Occipital lobe (tissue), 3 donors: ENCODE measurements at places on chromosomes 5 and 9. TPM values are rescaled to one million over a fixed set of nuclear protein-coding genes. Genes with fewer than 3 reads are reported as not detected.

DNA sequence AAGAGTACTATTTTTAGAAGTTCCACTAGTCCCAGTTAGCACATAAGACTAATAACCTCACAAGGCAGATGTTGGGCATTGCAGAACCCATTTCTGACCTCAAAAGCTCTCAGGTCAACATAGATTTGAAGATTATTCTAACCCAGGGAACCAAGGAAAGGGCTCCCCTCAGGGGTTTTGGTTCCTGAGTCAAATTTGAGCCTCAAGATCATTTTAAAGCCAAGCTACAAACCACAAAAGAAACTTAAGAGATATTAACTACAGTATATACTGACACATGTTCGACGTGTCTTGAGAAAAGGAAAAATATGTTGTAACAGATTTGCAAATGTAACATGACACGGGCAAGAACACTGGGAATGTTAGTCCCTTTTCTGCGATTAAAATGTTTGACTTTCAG, 88.6 kb downstream of the GNAQ start:
- DNase-seq: no peak

The PHF24 gene
- total RNA-seq: 25.6 TPM

GRCh38 chr5:99054972-99055371, 126.2 kb upstream of the CHD1 start:
- DNase-seq: no peak

- DNase-seq: no peak
Measured at GRCh38 chr5:166262395-166262794, 2029.0 kb upstream of the WWC1 start.

The EIF4EBP3 gene
- total RNA-seq: not detected

DNA sequence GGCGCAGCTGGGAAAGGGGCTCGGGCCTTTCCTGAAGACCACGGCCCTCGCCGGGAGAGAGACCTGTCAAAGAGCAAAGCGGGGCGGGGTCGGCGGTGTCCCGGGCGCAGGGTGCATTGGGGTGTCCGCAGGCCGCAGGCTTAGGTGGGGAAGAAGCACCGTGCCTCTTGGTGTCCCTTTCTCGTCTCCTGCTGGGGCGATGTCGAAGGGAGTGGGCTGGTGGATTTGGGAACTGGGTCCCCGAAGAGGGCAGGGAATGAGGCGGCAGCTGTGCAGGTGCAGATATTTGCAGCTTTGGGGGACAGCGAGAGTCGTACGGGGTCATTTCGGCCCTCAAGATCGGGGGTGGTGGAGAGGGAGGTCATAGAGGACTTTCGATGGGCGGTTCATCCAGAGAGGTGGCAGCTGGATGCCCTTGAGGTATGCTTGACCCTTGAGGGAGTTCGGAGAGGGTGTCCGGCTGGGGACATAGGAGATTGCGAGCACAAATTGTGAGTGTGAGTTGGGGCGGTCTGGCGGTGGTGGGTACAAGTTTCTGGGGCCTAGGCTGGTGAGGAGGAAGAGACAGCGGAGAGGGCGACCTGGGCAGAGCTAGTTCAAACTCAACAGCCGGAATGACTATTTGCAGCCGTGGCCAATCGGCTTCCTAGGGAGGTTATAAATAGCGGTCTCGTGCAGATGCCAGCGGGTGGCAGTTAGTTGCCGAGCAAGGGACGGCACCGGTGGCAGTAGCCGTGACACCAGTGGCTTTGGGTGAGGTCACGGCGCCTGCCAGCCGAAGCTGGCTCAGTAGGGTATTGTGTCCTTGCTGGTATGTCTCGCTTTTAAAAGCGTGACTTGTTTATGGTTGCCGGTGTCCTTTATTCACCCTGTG, 601 bp downstream of the NNT start:
- peak; percentile 71 for DNase-seq

The PALM2AKAP2 gene
- 5.0 TPM for total RNA-seq

The GDNF gene
- total RNA-seq: not detected

- no peak for DNase-seq
Measured at GRCh38 chr5:153517241-153517611, 26.8 kb downstream of the GRIA1 start.

- DNase-seq: no peak
Measured at GRCh38 chr5:175220549-175220948, 223.4 kb downstream of the DRD1 start.

DNA sequence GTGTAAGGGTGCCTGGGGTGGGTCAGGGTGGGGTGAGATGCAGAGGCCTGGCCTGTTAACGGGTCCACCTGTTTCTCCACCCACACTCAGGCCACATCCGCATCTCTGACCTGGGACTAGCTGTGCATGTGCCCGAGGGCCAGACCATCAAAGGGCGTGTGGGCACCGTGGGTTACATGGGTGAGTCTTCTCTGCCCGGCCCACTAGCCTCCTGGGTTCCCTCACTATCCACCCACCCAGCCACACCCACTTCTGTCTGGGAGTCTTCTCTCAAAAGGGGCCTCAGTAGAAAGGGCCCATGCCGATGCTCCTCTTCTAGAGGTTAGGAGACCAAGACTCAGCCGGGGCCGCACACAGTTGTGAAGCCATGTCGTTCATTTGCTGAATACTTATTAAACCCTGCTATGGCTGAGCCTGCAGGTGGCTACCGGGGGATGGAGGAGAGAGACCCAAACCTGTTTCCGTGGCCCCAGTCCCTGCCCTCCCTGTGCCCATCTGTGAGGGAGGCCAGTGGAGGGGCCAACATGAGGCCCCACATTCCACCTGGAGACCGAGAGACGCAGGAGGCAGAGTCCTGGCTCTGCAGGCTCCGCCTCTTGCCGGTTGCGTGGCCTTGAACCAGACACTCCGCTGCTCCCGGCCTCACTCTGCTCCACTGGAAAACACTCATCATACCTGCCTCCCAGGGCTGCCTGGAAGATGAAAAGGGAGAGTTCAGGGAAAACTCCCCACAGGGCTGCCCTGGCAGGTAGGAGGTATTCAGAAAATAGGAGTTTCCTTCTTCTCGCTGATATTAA, 8.7 kb downstream of the GRK6 start:
- no peak for DNase-seq

GRCh38 chr5:2841208-2841607, 89.7 kb upstream of the IRX2 start:
- no peak for DNase-seq

The IL5 gene
- not detected for total RNA-seq

DNA sequence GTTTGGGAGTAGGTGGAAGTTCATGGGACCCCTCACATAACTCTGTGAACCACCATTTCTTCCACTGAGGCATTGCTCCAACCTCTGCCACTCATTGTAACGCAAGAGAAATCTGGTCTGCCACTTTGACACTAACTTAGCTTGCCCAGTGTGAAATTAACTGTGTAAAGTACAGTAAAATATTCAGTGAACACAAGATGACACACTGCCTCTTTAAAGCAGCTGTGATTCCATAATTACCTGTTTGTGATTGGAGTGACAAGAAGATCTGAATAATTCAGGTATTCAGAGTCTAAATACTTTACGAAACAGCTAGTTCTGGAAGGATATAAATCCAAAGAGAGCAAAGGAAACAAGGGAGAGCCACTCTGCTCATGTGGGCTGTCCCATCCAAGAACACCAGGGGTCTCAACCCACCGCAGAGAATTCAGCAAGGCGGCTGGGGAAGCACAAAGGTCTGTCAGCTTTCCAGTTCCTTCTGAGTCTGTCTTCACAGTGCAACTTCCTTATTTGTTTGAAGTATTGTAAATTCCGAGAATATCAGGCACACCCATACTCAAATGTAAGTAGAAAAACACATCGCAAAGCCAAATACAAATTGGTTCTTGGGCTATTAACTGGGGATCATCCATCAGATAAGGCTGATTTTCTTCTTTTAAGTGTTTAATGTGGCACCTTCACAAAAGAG, 86.9 kb downstream of the GNAQ start:
- DNase-seq: no peak

GRCh38 chr9:89606624-89607311, 2.0 kb downstream of the GADD45G start:
- no peak for DNase-seq

The CCL27 gene
- 0.31 TPM for total RNA-seq

DNA sequence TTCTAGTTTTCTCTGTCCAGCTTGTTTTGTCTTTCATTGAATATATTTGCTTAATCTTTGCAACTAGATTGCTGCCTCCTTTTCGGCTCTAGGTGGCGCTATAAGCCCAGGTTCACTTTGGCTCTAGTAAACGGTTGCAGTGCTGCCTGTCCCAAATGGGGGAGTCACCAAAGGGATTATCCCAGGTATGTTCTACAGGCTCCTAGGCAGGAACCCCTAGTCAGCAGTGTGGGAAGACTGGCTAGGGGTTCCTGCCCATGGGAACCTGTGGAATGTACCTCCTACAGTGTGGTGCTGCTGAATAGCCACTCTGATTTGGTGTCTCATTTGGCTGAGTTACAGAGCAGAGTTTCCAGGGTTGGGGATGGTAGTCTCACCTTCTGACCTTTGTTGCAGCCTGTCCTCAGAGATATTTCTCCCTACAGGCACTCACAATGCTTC, 85.2 kb downstream of the ARSB start:
- DNase-seq: no peak

- no peak for DNase-seq
Measured at GRCh38 chr9:81685763-81686613, 3.4 kb downstream of the TLE1 start.

GRCh38 chr9:114616684-114617520, 5.8 kb downstream of the TMEM268 start:
- DNase-seq: no peak

The ARAP3 gene
- 3.3 TPM for total RNA-seq

- no peak for DNase-seq
Measured at GRCh38 chr5:68193481-68194036, 22.0 kb upstream of the PIK3R1 start.

DNA sequence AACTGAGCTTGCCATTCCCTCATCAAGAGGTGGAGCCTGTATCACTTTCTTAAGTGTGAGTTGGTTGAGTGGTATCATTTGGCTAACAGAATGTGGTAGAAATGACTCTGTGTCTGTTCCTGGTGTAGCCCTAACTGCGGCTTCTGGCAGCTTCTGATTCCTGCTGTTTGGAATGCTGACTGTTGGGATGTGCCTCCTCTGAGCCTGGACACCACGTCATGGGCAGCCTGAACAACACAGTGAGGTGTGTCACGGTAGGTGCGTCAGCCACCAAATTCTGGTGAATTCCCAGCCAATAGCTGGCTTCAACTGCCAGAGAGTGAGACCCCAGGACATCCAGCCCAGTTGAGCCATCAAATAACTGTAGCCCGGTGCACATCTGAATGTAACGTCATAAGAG, 6.1 kb upstream of the C9orf152 start:
- no peak for DNase-seq

The C9 gene
- total RNA-seq: not detected

DNA sequence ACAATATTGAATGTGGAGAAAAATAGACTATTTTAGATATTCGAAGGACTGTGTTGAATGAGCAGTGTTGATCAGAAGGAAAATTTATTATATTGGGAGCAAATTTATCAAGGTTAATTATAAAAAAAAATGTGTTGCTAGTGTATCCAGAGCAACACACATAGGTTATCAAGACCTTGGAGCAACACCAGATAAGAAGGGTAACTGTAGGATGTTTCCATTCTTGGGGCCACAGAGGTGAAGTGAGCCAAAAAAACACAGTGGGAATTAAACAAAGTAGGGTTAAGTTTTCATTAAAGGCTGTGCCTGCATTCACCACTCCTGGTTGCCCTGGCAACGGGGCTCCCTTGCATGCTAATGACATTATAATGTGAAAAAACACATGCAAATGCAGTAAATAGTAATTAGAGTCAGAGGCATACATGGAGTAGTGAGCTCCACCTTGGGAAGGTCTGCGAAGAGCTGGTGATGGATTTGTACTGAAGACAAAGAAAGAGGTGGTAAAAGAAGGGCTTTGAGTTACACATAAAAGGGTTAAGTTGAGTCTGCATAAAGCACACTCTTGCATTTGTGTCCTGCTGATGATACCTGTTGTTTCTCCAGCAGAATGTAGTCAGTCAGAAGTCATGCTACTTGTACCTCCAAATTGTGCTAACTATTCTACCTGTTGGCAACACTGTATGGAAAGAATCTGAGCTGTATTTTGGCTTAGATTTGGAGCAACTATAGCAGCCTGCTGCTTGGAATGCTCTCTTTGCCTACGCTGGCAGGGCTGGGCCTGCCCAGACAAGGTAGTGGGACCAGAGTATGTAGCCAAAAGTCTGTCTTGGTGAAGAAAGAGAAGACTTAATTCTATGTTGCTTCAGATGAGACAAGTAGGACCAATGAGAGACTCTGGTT, 59.6 kb downstream of the ATG10 start:
- no peak for DNase-seq

The SH3RF2 gene
- total RNA-seq: 0.31 TPM
